ENCODE measurements at places on chromosomes 13 and 19. TPM values are rescaled to one million over a fixed set of nuclear protein-coding genes. Genes with fewer than 3 reads are reported as not detected.

The FFAR3 gene
- not detected for polyA plus RNA-seq

- DNase-seq: no peak
Observed at GRCh38 chr13:75226733-75227435, 255.1 kb downstream of the TBC1D4 start.

GRCh38 chr19:48668332-48668731 is 4.5 kb downstream of the NTN5 start:
- no peak for DNase-seq

The CGB2 gene
- polyA plus RNA-seq: not detected

DNA sequence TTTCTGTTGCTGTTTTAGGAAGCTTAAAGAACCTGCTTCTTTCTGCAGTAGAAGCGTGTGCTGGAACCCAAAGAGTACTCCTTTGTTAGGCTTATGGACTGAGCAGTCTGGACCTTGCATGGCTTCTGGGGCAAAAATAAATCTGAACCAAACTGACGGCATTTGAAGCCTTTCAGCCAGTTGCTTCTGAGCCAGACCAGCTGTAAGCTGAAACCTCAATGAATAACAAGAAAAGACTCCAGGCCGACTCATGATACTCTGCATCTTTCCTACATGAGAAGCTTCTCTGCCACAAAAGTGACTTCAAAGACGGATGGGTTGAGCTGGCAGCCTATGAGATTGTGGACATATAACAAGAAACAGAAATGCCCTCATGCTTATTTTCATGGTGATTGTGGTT is 103.1 kb downstream of the TNFRSF19 start:
- DNase-seq: no peak

The FPR1 gene
- not detected for polyA plus RNA-seq

- no peak for DNase-seq
Observed at GRCh38 chr13:107553838-107554237, 661.5 kb downstream of the LIG4 start.

DNA sequence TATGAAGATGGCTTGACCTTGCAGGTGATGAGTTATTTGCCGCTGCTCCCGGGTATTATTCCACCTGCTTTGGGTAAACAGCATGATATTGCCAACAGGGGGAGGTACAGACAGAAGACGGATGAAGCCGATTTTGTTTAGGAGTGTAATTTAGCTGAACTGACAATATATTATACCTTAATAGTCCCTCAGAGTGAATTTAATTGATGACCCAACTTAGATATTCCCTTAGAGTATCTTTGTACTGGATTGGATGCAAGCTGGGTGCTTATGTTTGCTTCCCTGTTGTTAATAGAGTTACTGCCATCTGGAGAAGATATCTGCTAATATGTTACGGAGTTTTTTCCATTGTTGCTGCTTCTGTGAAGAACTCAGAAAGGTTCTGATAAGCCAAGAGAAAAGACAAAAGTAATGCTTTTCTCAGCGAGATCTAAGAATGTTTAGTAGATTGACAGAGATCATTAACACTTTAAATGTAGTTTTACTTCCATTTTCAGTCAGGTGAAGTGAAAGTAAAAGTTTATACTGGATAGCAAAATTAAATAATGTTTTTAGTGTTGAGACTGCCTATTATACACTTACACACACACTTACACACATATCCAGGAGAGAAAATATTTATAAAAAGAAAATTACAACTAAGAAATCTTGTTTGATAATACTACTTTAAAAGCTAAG is 2220.8 kb upstream of the PCDH20 start:
- no peak for DNase-seq

DNA sequence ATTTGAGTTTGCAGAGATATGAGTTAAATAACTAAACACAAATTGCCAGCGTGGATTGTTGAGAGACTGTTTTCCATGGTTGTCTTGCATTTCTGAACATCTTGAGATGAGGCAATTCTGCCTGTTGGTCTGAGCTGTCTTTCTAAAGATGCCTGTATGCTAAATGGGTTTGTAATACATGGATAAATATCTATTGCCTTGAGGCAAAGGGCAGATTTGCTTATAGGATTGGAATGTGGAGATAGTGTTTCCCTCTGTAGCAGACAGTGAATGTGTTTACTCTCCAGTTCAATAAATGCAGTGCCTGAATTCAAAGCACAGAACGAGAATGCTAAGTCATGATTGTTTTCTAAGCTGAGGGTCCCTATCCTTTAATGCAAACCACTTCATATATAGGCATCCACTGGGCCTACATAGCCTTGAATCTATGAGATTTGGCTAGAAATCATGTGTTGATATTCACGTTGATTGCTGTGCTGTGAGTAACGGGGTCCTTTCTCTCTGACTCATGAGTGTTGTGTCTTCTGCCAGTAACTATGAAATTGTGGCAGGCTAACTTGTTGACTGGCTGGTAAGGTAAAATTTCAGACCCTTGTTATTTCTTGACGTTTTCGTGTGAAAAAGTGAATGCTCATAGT is 2554.8 kb downstream of the PCDH9 start:
- DNase-seq: no peak

DNA sequence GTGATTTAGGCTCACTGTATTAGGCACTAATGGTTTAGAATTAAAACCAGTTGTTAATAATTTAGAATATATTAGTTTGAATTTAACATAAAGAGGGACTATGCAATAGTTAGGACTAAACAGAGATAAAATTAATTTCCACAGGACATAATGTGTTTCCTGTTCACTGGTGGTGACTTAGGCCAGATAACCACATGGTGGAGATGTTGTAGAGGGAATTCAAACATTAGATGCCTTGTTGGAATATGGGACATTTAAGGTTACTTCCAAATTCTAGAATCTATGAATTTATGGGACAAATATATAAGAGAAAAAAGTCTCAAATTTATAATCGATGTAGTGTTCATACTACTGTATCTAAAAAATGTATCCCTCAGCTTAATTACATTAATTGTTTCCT is 615.5 kb upstream of the KLHL1 start:
- DNase-seq: no peak

The KLK15 gene
- not detected for polyA plus RNA-seq

- DNase-seq: no peak
Observed at GRCh38 chr19:2186071-2186846, 22.5 kb downstream of the DOT1L start.

GRCh38 chr19:39388657-39389056 is 2.2 kb downstream of the PAF1 start:
- DNase-seq: no peak

- no peak for DNase-seq
Observed at GRCh38 chr13:100234524-100235136, 145.7 kb downstream of the PCCA start.

GRCh38 chr19:41801792-41802211 is 5.4 kb downstream of the CEACAM3 start:
- no peak for DNase-seq

- no peak for DNase-seq
Observed at GRCh38 chr19:39736088-39736487, 1.7 kb downstream of the CLC start.

GRCh38 chr19:12796146-12797071 is 5.1 kb downstream of the JUNB start:
- peak; percentile 68 for DNase-seq

The YJU2 gene
- 28.1 TPM for polyA plus RNA-seq

- no peak for DNase-seq
Observed at GRCh38 chr13:65555962-65556361, 1674.2 kb downstream of the PCDH9 start.

DNA sequence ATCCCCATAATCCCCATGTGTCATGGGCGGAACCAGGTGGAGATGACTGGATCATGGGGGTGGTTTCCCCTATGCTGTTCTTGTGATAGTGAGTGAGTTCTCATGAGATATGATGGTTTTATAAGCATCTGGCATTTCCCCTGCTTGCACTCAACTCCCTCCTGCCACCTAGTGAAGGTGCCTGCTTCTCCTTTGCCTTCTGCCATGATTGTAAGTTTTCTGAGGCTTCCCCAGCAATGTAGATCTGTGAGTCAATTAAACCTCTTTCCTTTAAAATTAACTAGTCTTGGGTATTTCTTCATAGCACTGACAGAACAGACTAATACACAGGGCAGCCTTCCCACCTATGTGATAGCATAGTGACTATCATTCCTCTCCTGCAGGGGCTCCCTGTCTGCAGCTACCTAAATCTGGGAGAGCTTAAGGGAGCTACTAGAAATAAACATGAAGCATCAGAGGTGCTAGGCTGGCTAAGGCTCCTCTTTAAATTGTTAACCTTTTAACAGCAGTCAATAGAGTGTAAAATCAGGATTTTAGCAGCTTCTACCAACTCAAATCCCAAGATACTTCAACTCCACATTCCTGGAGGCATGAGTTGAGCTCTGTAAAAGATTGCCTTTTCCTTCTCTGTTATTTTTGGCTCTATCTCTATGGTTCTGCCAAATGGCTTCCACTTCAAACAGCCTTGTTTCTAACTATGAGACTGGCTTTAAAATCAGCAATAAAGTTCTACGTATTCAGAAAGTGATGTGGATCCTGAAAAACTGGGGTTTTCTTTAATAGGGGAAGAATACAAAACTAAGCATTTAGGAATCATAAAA is 112.3 kb downstream of the VWA8 start:
- no peak for DNase-seq

DNA sequence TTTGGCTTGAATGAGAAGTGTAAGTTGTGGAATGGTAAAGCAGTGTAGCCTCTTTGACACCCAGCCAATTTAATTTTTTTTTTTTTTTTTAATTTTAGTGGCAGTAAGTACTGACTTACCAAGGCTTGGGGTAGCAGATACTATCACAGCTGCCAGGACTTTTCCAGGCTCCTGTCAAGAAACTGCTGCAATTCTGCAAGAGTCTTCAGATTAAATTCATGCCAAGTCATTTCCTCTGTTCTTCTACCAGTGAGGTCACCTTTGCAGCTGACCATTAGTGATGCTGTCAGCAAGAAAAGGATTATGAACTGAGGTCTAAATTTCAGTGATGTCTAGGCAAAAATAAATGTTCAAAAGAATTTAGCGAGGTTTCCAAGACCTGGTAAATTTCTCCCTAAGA is 91.2 kb downstream of the GGACT start:
- no peak for DNase-seq

- no peak for DNase-seq
Observed at GRCh38 chr19:23305555-23305954, 55.4 kb upstream of the ZNF724 start.

GRCh38 chr19:10566658-10567410 is 1.0 kb upstream of the KRI1 start:
- peak; percentile 80 for DNase-seq

DNA sequence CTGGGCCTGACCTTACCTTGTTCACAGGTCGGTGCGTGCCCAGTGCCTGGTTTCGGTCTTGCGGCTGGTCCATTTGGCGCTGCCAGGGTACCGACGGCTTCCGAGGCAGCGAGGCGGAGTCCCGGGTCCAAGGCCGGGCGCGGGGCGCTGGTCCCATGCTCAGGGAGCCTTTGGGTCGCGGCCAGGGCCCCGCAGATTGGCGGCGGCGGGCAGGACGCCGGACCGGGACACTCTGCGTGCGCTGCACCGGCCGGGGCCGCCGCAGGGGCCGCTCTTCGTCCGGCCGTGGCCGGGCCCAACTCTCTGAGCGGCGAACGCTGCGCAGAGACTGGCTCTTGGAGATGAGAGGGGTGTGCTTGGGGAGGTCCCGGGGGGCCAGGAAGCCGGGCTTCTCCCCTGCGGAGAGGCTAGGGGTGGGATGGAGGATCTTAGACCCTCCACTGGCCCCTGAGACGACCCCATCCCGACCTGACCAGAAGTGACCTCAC is 3.4 kb upstream of the WIZ start:
- DNase-seq: no peak

GRCh38 chr19:47074621-47075020 is 26.2 kb upstream of the TMEM160 start:
- DNase-seq: no peak

GRCh38 chr13:95204231-95204765 is 97.0 kb downstream of the ABCC4 start:
- DNase-seq: no peak

- no peak for DNase-seq
Observed at GRCh38 chr13:98105929-98106336, 37.0 kb upstream of the FARP1 start.

DNA sequence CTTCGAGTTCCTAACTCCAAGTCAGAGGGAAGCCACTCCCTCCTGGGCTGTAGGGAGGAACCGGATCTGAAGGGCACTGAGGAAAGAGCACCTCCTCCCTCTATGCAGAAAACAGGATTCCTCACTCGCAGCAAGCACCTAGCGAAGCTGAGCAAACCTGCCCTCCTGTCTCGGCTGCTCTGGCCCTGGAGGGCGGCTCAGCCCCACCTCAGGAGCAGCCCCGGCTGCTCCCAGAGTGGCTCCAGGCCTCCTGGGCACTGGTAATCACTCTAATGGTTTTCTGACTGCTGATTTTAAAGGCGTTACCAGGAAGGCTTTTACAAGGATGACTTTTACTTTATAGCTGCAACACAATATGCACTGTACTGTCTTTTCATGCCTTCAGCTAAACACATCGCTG is 312.5 kb downstream of the TEX29 start:
- DNase-seq: no peak

DNA sequence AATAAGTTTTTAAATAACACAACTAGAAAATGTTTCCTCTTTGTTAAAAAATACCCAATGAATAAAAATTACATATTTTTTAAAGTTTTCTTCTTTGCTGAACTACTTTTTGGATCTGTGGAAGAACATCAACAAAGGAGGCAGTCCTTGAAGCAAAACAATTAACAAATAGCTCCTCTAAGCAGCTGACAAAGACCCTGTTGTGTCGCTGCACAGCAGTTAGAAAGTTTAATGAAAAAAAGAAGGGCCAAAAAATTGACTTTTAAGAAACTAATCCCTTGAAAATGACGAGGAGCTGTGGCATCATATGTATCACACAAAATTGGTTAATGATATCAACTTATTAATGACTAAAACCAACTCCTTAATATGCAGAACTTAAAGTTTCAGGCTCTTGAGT is 72.1 kb downstream of the SLITRK1 start:
- no peak for DNase-seq

The MBD3L3 gene
- not detected for polyA plus RNA-seq

GRCh38 chr19:44757735-44758505 is 9.4 kb downstream of the BCL3 start:
- no peak for DNase-seq

Data from naive thymus-derived CD8-positive, alpha-beta T cell (primary cell).